ENCODE measurements at places on chromosomes 11 and 22.

DNA sequence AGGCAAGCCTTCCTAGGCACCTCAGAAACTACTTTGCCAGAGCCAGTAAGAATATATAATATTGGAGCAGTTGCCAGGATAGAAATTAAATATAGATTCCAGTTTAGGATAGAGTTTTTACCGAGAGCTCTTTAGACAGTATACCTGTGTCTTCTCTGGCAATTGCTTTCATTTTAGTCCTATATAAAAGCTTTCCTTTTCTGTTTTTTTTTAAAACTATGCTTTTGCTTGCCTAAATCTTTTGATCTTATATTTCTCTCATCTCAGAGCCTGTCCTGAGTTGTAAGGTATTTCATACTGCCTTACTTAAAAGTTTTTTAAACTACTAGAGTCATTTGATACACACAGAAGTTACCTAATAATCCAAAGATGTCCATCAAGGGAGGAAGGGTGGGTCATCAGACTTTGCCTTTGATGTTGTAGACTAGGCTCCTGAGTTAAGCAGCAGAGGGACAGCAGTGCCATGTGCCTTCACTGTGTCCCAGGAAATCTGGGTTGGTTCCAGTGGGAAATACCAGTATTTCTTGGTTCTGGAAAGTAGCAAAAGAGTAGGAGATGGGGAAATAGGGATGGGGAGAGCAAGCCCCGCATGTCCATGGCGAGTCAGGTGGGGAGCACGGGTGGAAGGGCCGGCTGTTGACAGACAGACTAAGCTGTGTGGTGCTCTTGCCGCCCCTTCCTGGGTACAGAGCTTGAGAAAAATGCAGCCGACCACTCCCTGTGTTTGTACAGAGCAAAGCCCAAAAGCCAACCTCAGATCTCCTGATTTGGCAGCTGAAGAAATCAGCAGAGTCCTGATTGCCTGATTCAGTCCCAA, 11.2 kb downstream of the MCAM start:
- DNase-seq, result no peak

DNA sequence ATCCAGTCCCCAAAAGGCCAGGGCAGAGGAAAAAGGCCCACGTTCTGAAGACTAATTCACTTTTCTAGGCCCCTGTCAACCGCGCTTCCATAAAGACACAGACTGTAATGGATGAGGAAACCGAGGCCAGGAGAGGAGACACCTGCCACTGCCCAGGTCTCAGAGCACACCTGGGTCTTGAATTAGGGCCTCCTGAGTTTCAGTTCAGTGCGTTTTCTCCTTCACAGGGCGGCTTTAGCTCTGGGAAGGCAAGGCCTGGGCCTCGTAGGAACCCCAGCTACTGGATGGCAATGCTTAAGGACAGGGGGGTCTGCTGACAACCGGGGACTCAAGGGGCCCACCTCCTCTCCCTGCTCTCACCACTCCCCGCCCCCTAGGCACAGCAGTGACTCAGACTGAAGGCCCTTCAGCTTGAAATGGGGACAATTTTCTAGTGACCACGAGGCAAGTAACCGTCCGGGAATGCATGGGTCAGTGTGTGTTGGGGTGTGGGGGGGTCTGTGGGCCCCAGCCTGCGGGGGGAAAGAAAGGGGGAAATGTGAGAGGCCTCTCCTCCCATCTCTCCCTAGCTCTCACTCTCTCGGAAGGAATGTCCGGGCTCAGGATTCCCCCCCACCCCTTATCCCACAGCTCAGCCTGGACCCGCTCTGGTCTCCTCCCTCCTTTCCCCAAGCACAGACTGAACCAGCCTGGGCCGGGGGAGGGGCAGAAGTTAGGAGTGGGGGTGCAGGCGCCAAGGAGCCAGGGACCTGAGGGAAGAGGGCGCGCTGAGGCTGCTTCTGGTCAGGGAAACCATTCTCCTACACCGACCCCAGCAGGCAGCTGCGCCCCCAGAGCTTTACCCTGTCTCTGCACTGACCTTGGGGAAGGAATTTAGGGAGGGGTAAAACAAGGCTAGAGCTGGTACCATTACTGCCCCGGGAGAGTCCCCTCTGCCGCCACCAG, 17.2 kb downstream of the CREB3L1 start:
- no peak for DNase-seq

DNA sequence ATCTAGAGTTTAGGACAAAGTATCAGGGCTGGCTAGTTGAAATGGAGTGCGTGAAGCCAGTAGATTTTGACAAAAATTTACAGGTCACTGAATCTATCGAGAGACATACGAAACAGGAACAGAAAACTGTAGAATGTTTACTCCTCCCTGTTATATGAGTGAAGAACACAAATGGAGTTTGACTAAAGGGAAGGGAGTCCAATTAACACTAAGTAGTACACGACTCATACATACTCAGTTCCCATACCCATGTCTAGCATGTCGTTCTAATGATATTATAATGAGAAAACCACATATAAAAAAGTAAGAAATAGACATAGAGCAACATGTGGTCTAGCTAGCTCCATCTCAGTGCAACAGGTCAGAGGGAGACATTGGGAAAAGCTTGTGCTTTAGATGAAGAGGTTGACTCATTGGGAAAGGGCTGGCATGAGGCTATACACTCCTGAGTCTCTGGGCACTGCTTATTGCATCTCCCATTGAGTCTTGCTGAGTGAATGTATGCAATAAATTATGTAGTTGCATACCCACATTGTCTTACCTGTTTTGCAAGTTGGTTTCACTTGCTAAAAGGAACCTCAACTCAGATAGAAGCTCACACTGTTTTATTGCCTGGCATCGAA, 43.5 kb downstream of the CD44 start:
- DNase-seq, result no peak

DNA sequence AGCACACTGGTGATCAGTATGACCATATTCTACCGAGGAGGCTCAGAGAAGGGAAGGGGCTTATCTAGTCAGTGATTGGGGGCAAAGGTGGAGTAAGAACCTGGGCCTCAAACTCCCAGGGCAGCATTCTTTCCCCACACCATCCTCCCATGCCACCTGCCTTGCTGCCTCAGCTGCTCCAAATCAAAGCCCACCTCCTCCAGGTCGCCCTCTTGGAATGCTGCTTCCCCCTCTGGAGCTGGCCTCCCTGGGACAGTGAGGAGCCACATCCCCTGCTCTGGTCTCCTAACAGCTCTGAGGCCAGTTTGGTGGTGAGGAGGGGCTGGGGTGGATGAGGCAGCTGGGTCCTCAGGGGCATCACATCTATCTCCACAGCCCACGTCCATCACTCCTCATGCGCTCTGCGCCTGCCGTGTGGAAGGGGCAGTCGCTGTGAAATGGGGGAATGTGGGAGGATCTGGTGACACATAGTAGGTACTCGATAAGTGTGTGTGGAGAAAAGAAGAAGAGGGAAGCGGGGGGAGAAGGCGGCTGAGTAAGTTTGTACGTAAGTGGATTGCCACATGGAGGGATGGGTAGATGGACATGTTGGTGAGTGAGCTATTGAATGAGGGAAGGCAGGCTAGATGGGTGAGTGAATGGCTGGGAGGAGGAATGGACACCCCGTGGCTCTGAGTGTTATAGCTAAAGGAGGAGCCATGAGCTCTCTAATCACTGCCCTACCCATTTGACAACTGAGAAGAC, 16.1 kb upstream of the ARHGEF17 start:
- no peak for DNase-seq

DNA sequence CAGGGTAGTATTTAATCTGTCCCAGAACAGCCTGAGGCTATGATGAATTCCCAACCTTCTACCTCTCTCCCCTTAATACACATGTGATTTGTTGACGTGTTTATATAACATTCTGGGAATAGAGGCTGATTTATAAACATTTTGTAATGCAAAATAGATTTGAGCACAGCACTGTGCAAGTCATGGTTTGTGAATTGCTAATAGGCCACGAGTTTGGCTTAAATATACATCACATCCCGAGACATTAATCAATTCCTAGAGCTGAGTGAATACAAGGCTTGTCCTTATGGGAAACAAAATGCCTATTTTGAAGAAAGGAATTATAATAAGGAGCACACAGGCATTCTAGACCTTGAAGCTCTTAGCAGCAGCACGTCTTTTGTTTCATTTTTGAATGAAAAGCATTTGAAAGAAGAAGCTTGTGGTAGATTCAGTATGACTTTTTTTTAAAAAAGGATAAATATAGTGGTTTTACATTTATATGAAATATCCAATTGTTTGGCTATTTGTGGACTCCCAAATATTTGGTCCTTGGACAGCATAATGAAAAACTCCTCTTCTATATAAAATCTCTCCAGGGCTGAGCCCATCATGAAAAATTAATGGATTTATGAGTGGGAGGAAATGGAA, 116.4 kb downstream of the SLC17A6 start:
- no peak for DNase-seq

DNA sequence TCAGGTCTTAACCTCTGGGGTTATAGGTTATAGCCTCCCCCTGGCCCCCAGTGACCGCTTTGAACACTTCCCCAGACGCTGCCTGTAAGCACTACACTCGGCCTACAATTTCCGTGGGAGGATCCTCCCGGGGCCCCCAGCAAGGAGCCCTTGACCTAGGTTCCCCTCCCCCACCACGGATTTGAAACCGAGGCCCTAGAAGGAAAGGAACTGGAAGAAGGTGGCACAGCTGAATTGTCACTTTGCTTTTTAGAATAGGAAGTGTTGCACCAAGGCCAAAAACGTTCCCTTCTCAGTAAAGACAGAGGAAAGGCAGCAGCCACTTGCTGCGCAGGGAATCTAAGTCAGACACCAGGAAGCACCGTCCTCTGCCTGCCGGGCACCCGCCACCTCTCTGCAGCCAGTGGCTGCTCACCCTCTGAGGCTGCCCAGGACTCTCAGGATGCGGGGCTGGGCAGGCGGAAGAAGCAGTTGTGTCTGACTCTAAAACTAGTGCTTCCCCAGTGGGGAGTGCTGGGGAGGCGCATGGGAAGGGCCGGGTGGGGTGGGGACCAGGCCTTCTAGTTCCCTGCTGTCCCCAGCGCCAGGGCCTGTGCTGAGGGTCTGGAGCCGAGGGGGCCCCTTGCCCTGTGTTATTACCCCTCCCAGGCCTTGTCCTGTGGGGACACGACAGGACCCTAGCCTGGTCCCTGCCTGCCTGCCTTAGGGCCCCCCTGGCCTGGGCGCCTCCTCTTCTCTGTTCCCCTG, 7.9 kb upstream of the FLRT1 start:
- no peak for DNase-seq

GRCh38 chr22:19766511-19767426, 6.2 kb downstream of the TBX1 start:
- no peak for DNase-seq

DNA sequence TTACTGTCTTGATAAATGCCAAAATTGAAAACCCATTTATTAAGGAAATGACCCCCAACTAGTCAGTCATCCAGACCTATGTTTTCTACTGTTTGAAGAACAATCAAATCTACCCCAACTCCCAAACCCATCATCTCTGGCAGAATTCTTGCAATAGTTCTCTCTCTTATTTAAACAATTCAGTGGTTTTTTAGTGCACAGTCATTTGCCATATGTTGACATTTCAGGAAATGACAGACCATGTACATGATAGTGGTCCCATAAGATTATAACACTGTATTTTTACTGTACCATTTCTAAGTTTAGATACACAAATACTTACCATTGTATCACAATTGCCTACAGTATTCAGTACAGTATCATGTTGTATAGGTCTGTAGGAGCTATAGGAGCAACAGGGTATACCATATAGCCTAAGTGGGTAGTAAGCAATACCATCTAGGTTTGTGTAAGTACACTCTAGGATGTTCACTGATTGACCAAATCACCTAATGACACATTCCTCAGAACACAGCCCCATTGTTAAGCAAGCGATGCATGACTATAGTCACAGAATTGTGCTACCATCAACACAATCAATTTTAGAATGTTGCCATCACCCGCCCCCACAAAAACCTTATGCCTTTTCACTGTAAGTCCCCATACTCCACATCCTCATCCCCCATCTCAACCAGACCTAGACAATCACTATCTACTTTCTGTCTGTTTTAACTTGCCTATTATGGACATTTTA, 41.8 kb downstream of the MMP20 start:
- no peak for DNase-seq

- no peak for DNase-seq
Observed at GRCh38 chr22:48824712-48825651, 1002.7 kb downstream of the BRD1 start.

DNA sequence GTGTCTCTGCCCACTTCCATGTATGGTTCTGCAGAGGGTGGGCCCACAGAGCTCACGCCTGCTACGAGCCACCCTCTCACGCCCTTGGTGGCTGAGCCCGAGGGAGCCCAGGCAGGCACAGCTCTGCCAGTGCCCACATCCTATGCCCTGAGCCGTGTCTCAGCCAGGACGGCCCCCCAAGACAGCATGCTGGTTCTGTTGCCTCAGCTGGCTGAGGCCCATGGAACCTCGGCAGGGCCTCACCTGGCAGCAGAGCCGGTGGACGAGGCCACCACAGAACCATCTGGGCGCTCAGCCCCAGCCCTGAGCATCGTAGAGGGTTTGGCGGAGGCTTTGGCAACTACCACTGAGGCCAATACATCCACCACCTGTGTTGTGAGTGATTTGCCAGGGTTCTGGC, 64.0 kb downstream of the OTOG start:
- DNase-seq, result no peak

DNA sequence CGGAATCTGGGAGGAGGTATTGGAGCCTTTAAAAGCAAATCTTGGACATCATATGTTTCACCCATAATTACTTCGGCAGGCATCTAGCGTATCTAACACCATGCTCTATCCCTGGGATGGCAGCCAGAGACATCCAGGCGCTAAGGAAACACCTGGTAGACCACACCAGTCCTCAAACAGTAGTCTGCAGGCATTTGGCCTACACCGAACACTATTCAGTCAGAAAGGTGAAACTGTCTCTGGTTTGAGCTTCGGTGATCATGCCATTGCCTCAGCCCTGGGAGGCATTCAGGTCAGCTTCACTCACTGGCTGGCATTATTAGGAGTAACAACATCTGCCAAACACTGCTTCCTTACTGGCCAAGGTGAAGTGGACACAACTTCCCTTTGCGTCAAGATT, 11.7 kb downstream of the SIRT3 start:
- no peak for DNase-seq

DNA sequence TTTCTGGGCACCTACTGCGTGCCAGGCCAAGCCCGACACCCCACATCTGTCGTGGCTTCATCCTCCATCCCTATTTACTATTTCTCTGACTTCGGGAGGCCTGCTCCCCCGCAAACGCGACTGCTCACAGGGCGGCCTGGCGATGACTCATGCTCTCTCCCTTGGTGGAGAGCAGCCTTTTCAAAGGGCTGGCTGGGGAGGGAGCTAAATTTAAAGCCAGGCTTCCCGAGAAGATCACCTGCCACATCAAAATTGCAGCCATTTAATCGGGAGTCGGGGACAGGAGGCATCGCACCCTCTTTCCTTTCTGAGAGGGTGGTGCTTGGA, 24.9 kb upstream of the SHISAL1 start:
- DNase-seq, result no peak
